RWPE2 (cell line): ENCODE measurements at places on chromosomes 4 and X.

DNA sequence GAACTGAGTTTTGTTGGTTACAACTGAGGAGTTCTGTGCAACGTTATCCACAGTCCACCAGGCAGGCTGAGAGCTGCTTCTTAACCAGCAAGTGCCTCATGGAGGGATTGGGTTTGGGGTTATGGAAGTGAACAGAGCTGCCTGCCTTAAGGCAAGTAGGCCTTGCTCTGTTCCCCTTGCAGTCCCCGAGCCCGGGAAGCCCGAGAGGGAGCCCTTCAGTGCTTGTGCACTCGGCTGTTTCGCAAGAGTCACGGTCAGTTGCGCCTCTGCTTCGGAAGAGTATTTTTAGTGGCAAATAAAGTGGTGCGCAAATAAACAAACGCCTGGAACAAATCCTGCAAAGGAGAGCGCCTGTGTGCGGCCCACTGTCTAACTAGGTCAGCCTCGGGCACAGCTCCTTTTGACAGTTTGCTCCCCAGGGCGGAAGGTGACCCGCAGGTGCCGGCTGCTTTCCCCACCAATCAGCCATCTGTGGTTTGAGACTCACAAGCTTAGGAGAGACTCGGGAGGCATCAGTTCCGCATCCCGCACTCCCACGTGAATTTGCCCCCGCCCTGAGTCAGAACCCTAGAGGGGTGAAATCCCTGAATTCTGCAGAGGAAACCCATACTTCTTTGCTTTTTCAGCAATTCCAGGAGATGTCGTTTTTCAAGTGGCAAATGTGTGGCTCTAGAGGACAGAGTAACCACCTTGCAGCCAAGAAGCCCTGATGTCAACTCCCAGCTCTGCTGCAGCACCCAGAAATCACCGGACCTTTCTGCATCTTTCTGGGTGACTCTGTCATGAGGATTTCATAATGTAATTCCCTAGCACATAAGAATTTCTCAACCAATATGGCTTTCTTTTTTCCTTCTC is 56.8 kb downstream of the LGI2 start:
- DNase-seq = no peak

GRCh38 chr4:74968456-74969164 is 35.7 kb downstream of the PARM1 start:
- no peak for DNase-seq

GRCh38 chr4:25654971-25655963 is at the start of gene SLC34A2:
TSS of gene SLC34A2 (plus strand) at chr4:25655851. CDS start at chr4:25662501, 6,650 bp downstream.
- no peak for DNase-seq

- DNase-seq = no peak
Measured at GRCh38 chr4:102535398-102536082, 34.4 kb downstream of the NFKB1 start.

DNA sequence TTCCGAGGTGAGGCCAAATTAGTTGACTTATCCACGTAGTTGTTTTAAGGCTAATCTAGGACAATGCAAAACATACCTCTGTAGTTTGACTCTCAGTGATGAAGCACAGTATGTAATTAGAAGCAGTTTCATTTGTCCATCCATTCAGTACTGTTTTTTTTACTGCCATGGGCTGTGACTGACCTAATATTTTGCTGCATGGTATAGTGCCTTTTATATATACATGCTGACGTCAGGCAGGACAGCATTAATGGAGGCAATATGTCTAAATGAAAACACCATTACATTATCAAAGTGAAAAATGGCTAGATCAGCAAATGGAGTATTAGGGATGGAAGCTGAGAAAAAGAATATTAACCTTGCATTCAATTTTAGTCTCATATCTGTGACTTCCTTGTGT is 66.9 kb downstream of the MFAP3L start:
- DNase-seq = no peak

- peak; percentile 41 for DNase-seq
Measured at GRCh38 chr4:125365731-125366130, 51.0 kb downstream of the FAT4 start.
